ENCODE measurements at places on chromosomes 2 and 18.

- DNase-seq: no peak
Observed at GRCh38 chr2:62654876-62655359, 50.6 kb upstream of the EHBP1 start.

DNA sequence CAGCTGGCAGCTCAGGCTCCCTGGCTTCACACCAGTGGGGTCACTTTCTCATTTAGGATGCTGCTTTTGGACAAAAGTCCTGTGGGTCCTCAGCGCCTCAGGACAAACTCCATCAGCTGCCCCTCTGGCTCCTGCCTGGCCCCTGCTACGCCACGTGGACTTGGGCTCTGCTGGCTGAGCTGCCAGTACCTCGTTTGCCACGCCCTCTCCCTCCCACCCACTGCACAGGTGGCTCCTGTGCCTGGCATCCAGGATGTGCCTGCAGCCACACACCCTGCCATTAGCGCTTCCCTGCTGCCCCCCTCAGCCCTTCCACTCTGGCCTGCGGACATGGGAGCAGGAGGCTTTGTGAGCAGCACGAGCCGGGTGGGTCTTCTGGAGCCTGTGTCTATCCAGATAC lies 118.9 kb downstream of the ZNF236 start:
- DNase-seq: no peak

- DNase-seq: no peak
Observed at GRCh38 chr18:49172246-49172645, 221.5 kb upstream of the SMAD7 start.

- DNase-seq: no peak
Observed at GRCh38 chr2:39741871-39742270, 37.2 kb downstream of the THUMPD2 start.

- no peak for DNase-seq
Observed at GRCh38 chr2:186751790-186752189, 57.9 kb downstream of the FAM171B start.

- no peak for DNase-seq
Observed at GRCh38 chr2:231573698-231574421, 18.8 kb upstream of the TEX44 start.

GRCh38 chr2:209629597-209629996 lies 142.0 kb upstream of the UNC80 start:
- no peak for DNase-seq

GRCh38 chr2:201643216-201643890 lies at the start of gene TMEM237:
TSS of gene TMEM237 (minus strand) at chr2:201643503. CDS start at chr2:201643400, 103 bp downstream.
- peak; percentile 30 for DNase-seq

DNA sequence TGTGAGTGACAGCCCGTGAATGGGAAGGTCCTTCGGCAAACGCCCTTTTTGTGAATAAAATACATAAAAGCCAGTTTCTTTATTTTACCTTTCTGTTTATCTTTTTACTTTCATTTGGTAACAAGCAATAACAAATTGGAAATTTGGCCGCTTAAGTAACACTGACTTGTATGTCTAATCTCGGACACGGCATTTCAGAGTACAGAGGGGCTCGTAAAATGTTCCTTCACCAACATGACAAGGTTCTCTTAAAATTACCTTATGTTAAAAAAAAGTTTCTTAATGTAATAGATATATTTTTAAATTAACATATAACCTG lies 558 bp upstream of the NEMP2 start:
- no peak for DNase-seq

DNA sequence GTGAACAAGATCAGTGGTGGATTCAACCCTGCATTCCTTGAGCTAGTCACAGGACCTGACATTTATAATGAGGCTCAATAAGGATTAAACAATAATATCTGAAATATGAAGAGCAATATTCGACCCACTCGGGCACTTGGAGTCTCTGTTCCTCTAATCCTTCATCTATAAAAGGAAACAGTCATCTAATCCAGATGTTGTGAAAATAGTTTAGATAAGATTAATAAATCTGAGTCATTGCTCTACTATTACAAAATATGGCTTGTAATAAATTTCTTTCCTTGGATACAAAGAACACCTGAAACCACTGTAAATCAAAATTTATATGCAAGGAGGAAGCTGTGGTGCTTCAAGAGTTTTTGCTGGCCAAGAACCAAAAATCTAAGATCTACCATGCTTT lies 846.9 kb upstream of the ACVR2A start:
- DNase-seq: no peak

DNA sequence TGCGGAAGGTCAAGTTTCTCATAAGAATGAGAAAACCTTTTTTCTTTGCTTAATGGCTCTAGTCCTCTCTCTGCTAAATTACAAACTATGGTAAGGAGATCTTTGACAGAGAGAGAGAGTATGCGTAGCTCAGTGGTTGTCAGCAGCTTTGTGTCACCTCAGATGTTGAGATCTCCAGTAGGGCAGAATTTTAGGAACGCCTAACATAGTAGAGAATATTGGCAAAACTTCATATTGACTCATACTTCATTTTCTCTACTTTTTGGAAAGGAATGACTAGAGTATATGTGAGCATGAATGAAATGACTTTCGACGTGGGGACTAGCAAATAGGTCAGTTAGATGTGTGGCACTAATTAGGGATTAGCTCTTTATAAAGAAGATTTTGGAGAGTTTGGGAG lies 64.0 kb downstream of the WDR7 start:
- no peak for DNase-seq

DNA sequence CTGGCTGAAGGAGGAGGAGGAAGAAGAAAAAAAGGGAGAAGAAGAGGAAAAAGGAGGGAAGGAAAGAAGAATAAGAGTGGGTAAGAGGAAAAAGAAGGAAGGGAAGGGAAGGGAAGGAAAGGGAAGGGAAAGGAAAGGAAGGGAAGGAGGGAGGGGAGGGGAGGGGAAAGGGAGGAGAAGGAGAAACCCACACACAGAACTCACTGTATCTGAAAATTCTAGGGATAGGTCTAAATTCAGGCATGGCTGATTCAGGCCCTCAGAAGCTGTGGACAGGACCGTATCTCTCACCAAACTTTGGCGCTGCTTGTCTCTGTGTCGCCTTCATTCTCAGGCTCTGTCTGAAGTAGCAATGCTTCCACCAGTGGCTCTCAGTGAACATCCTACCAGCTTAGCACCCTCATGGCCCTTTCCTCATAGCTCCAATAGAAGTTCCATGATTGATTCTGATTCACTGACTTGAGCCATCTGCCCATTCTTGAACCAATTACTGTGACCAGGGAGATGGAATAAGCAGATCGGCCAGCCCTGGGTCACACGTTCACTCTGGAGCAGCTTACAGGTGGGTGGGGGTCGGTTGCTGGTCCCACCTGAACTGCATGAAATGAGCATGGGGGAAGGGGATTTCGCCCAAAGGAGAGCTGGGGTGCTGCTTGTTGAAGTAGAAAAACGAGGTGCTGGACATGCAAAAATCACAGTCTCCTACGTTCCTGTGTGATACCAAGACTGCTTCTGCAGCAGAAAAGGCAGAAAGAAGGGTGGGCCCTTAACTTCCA lies 59.7 kb downstream of the TTC32 start:
- DNase-seq: no peak

- no peak for DNase-seq
Observed at GRCh38 chr18:75250471-75250821, 39.8 kb downstream of the TSHZ1 start.

DNA sequence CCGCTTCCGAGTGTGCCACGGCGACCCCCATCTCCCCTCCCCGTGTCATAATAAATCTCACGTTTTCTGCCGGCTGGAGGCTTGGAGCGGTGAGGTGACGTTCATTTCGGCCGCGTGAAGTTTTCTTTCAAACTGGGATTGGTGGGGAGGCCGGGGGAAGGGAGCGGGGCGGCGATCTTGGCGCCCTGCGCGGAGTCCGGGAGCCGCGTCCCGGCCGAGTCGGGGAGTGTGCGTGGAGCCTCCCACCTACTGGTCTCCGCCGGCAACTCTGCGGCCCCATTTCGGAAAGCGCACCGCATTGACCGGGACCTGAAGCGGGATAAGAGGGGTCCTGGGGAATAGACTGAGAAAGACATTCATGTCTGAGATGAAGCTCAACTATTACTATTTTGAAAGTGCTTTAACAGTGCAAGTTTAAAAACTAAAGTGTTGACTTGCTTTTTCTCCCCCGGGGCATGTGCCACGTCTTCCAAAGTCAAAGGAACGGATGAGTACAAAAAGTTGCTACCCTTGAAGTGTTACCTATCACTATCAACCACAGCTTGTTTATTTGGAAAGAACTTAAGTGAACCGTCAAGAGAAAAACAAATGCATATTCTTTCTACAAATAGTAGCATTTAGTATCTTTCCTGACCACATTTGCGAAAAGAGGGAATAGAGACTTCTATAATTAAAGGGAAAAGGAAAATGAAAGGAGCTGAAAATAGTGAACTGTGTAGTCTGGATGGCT lies 818 bp upstream of the IKZF2 start:
- no peak for DNase-seq

GRCh38 chr2:68774569-68775271 lies 40.1 kb downstream of the ARHGAP25 start:
- peak; percentile 37 for DNase-seq

DNA sequence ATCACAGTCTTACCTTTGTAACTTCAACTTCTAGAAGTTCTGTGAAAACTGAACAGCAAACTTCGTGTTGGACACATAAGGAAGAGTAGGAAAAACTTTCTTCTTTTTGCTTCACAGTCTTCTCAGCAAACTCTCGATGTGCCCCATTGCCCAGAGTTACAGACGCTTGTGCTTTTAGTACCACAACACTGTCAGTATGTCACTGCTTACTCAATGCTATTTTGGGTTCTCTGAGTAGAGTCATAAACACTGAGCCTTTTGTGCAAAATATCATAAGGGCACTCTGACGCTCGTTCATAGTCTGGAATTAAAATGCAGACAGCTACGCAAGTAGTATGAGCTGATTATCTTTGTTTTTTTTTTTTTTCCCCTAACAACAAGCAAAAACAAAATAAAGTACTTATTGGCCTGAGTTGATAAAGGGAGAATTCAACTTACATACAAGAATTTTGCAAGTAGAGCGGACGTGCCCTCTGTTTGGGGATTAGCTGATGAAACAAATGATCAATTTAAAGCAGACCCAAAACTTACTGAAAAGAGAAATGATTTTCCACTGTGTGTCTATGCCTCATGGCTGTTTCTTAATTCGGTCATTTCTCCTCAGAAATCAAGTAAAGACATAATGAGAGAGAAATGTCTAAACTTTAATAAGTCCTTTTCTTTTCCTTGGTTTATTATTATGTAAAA lies at the start of gene CDH19:
Gene CDH19 (minus strand): TSS at position 150 of the 687 bp plus-strand sequence. CDS start 31,886 bp downstream, outside the sequence.
- DNase-seq: no peak

- no peak for DNase-seq
Observed at GRCh38 chr2:236302555-236302954, 38.3 kb upstream of the ASB18 start.

DNA sequence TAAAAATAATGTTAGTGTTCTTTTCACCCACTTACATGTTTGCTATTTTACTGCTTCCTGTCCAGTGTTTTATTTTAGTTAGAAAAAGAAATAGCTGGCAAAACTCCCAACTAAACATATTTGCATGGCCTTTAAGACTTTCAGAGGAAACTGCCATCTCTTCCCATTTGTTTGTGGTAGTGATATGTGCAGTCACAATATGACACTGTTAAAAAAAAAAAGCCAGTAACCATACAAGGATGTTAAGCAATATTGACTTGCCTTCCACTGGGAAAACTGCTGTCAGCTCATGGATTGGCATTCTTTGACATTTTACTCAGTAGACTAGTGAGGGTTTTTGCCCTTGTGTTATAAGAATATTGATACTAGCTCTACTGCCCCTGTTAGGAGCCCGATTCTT lies 29.1 kb downstream of the XIRP2 start:
- no peak for DNase-seq

DNA sequence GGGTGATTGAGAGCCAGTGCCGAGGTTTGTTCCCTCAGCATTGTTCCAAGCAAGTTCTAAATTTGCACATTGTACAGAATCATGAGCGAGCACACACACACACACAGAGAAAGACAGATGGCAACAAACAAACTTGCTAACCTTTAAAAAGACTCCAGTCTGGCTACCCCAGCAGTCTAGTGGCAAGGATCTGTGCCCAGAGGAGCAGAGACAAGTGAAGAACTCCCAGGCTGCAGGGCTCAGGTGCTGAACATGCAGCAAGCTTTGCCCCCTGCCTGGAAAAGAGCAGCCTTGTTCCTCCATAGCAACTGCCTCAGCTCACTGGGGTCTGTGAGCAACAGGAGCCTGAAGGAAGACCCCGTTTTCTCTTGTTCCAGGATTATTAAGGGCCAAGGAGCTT lies 169.2 kb upstream of the CCDC68 start:
- no peak for DNase-seq

GRCh38 chr2:127196549-127196948 lies 23.6 kb downstream of the CYP27C1 start:
- DNase-seq: no peak

- DNase-seq: no peak
Observed at GRCh38 chr18:36893227-36893626, 64.3 kb downstream of the KIAA1328 start.

GRCh38 chr18:1760901-1761300 lies 810.4 kb downstream of the METTL4 start:
- no peak for DNase-seq

DNA sequence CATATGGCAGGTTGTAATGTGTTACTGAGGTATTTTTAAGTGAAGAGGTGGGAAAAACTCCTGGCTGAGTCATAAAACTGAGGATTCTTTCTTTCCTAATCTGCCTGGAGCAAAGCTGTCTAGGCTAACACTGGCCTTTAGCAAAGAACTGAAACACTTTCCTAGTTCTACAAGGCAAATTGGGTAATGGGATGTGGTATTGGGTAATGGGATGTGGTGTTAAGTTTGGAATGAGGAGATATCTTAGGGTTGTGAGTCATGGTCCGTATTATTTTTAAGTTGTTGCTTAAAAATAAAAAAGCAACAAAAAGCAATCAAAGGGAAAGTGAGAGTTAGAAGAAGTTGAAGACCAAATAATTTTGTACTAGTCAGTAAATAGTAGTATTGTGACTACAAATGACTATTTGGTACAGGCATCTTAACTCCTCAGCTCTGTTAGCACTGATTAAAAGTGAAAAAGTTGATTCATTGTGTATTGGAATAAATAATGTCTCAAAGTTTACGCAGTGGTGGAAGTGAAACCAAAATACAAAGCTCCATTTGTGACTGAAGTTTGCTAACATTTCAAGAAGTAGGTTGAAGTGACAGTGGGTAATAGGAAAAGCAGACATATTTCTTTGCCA lies 216.8 kb downstream of the CAMKMT start:
- DNase-seq: no peak

- DNase-seq: no peak
Observed at GRCh38 chr18:74407888-74408287, 49.2 kb downstream of the DIPK1C start.
